ENCODE measurements at places on chromosomes 13 and 19.

- DNase-seq: no peak
Measured at GRCh38 chr19:17202249-17202648, 12.9 kb upstream of the USE1 start.

- no peak for DNase-seq
Measured at GRCh38 chr13:68993154-68993553, 1114.5 kb upstream of the ATXN8OS start.

- DNase-seq: no peak
Measured at GRCh38 chr13:83732755-83733154, 149.5 kb downstream of the SLITRK1 start.

- no peak for DNase-seq
Measured at GRCh38 chr13:39811051-39811450, 155.6 kb downstream of the COG6 start.

Measured in stimulated activated CD8-positive, alpha-beta memory T cell treated with anti-CD3 and anti-CD28 coated beads, Interleukin-7, amount 100 ng/mL, for 1 hour (primary cell).